KBM-7 (cell line): ENCODE measurements at places on chromosomes 1 and 21.

- no peak for DNase-seq
Measured at GRCh38 chr1:170461291-170461747, 70.6 kb upstream of the GORAB start.

DNA sequence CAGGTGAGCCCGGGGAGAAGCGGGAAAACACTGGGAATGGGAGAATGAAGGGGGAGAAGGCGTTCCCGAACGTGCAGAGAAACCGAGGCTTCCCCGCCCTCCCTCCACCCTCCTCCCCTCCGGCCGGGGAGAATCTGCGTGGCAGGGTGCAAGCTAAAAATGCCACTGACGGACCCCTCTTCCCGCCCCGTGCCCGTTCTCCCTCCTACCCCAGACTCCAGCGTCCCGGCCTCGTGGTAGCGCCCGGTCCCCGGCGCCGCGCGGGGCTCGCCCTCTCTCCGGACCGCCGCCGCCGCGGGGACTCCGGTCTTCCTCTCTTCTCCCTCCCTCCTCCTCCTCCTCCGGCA lies 81.6 kb upstream of the AK4 start:
- no peak for DNase-seq

DNA sequence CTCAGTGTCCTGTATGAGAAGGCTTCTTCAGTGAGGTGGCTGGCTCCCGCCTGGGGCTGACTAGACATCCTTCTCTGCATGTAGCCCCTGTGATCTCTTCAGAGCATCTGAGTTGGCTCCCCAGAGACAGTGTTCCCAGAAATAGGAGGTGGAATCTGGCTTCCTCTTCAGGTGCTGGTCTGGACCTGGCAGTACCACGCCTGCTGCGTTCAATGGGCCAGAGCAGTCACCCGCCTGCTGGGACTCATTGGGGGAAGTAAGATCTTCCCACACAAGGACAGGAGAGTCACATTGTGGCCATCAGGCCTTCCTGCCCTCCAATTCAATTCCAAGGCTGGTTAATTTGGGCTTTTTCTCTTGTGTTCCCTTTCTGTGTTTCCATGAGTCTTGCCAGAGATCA lies 51.0 kb downstream of the ADARB1 start:
- DNase-seq = no peak

DNA sequence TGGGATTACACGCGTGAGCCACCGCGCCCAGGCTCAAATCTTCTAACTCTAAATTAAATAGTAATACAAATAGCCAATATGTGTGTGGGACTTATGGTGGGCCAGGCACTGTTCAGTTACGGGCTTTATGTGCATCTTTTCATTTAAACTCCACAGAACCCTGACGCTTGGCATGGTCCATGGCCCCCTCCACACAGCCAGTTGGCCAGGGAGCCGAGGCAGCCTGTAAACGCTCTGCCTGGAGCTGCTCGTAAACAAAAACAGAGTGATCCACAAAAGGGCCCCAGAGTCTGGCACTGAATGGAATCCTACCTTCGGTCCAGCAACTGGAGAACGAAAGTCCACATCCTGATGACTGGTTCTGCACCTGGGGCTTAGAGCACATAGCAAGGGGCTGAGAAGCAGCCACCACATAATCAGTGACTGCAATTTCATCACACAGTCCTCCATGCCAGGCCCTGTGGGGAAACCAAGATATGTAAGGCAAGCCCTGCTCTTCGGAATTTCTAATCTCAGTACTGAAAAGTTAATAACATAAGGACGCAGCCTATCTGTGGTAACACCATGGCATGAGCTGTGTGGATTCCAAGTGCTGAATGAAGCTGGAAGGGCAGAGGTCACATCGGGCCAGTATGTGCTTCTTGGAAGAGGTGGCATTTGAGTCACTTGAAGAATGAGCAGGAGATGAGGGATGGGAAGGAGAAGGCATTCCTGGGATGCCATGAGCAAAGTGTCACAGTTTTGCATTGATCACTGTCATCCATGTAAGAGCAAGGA lies 13.5 kb upstream of the ADAMTSL4 start:
- DNase-seq = no peak

DNA sequence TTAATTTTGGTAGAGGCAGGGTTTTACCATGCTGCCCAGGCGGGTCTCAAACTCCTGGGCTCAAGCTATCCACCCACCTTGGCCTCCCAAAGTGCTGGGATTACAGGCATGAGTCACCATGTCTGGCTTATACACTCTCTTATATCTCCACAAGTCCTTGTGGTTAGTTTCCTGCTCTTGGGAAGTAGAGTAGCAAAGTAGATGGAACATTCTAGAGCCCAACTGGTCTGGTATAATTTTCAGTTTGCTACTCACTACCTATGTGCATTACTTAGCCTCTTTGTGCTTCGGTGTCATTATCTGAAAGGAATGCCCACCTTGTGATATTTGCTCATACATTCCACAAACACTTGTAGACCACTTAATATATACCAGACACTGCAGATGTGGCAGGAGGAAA lies 96.6 kb upstream of the IPO9 start:
- no peak for DNase-seq

- no peak for DNase-seq
Measured at GRCh38 chr1:54989473-54989872, 9.0 kb downstream of the TMEM61 start.

DNA sequence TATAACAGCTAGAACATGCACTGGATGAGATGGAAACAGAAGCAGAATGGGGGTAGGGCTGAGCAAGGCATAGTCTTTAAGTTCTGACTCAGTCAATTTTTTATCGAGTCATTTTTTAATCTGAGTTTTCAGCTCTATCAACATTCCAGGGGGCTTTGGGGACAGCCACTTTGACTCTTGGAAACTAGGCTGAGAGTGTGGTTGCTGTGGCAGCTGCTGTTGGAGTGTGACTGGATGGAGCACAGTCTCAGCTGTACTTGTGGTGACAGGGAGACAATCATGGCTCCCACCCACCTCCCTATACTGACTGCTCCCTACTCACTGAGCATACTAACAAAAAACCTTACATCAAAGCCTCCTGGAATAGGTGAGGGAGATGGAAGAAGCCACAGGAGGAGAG lies 25.0 kb downstream of the GJA5 start:
- no peak for DNase-seq

DNA sequence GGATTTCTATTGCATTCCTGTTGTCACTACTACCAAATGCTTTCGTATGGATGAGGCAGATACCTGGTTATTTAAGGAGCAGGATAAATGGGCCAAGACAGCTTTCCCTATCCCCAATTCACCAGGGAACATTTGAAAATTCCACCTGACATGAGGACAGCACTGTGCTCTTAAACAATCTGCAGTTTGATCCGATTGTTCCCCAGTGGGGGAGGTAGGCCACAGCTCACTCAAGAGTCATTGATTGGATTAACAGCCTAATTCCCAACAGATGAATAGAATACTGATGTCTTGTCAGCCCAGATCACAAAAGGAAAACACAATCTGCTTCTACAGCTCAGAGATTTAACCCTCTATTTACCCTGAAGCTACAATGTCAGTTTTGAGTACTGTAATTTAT lies 123.9 kb downstream of the LHX4 start:
- no peak for DNase-seq

DNA sequence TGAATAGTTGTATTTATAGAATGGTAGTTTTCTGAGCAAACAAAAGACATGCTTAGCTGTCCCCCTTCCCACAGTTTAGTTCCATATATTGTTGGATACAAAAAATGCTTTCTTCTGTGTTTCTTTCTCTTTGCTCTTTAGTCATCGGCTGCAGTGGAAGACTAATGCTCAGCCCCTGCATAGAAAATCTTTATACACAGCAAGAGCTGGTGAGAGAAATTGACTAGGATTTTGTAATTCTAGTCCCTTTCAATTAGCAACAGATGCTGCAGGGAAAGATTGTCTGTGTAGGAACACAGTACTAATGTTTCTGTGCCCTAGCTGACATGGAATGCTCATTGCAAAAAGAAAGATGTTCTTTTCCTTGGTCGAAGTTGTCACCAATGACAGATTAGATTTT lies 200.9 kb downstream of the RPS6KC1 start:
- no peak for DNase-seq

GRCh38 chr1:201365251-201365650 lies 12.2 kb downstream of the TNNT2 start:
- no peak for DNase-seq

GRCh38 chr1:99754055-99754626 lies 12.3 kb downstream of the FRRS1 start:
- DNase-seq = no peak

DNA sequence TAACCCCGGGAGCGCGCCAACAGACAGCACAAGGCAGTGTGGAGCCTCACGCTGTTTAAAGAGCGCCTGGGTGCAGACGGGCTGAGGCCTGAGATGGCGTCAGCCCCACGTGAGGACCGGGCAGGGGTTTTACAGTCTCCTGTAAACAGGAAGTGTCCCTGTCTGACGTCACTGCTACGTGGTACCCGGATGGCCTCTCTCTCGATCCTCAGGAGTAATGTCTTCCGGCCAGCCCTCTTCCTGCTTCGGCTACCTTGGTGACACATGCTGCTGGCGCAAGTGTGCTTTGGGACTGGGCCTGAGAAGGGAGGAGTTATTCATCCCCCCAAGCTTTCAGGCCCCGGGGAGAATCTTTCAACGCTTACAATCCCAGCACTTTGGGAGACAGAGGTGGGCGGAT lies 41.2 kb downstream of the CNST start:
- DNase-seq = no peak

DNA sequence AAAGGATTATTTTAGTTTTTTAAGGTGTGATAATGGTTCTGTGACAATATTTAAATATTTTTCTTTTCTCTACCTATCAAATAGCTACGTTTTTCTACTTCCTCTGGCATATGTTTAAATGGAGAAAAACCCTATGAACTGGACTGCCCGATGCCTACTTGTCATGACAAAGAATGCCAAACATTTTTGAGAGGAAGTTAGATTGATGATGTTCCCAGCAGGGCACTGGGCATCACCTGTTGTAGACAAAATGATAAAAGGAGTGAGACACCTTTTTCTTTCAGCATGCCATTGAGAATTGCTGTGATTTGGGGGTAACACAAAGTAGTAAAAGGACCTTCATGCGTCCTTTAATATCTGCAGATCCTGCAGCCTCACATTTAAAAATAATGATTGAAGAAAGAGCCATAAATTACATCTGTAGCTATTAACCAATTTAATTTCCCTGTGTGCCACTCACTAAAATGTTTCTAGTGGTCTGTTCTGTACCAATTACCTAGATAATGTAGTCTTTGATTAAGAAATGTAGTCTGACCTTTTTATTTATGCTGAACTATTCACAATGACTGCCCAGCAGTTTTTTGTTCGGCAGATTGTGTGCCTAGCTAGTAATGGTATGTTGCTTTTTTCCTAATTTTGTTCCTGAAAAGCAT lies 47.6 kb downstream of the RPL5 start:
- no peak for DNase-seq

- no peak for DNase-seq
Measured at GRCh38 chr1:156704166-156704711, 1.1 kb downstream of the CRABP2 start.

- DNase-seq = peak; percentile 16
Measured at GRCh38 chr21:36575306-36575705, 95.4 kb upstream of the CLDN14 start.

DNA sequence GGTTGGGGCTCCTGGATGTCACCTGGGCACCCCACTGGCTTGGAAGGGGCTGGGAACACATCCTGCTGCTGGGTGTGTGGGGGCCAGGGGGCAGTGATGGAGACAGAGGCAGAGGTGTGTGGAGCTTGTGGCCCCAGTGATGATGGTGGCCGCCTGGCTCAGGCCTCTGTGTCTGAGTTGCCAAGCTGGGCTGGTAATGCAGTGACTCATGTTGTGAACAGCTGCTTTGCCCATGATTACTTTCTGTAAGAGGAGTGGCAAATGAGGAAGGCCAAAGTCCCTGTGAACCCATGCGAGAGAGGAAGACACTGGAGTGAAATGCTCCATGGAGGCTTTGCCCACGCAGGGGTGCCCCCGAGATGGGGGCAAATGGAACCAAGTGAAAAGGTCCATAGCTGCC lies 86.8 kb downstream of the KCNJ6 start:
- no peak for DNase-seq

GRCh38 chr21:34857874-34858273 lies 189.1 kb downstream of the CLIC6 start:
- DNase-seq = no peak

GRCh38 chr1:197171531-197171930 lies 25.1 kb upstream of the ASPM start:
- DNase-seq = no peak

DNA sequence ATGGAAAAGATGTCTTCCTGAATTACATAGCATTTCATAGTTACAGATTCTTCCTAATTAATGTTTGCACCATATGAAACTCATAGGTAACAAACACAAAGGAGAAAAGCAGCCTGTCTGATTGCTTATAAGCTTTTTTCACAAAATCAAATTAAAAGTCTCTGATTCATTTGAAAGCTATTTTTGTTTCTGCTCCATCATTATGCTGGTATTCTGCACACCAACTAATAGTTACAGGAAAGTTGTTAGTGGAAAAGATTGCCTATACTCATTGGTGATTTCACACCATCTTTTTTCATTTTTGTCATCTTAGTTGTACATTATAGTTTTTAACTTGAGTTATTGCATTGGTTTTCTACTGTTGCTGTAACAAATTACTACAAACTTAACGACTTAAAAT lies 70.0 kb downstream of the PRKAA2 start:
- no peak for DNase-seq

GRCh38 chr1:243933495-243933894 lies 83.5 kb upstream of the AKT3 start:
- DNase-seq = no peak

- DNase-seq = no peak
Measured at GRCh38 chr1:40563266-40563665, 31.8 kb downstream of the ZNF684 start.

DNA sequence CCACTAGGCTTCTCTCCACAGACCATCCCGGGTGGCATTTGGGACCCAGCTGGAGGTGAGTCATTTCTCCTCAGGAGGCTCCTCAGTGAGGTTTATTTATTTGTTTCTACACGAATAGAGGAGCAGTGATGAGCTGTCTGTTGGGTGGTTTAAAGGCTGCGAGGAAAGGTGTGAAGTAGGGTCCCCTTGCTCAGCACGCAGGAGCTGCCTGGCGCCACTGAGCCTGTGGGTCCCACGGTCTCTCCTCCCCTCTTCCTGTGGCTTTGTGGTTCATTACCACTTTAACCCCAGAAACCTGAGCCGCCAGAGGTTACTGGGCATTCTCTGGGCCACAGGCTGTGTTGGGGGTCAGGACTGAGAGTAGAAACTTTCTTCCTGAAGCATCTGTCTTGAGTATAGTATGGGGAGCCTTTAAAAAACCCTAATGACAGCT lies 39.9 kb downstream of the IL6R start:
- DNase-seq = peak; percentile 67

DNA sequence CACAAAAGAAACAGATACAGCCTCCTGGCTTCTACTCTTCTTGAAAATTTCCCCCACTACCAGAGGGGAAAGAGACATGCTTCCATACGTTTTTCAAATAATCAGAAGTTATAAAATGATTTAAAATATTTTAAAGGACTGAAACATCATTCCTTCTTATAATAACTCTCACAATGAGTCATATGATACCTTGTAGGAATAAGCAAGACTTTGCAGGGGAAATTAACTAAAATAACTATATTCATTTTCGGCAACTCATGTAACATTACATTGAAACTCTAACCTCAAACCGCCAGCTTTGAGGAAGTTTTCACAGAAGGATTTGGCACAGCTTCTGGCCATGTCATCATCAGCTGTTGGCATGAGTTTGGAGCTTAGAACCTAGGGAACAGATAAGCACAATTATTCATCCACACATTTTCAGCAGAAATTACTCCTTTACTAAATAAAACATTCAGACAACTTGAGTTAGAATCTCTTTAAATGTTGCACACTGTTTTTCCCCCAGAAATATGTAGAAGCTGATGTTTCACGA lies 85.9 kb downstream of the USP24 start:
- DNase-seq = peak; percentile 43

GRCh38 chr1:109768820-109769219 lies 5.1 kb upstream of the EPS8L3 start:
- DNase-seq = no peak
